ENCODE measurements at places on chromosomes 7 and 10.

DNA sequence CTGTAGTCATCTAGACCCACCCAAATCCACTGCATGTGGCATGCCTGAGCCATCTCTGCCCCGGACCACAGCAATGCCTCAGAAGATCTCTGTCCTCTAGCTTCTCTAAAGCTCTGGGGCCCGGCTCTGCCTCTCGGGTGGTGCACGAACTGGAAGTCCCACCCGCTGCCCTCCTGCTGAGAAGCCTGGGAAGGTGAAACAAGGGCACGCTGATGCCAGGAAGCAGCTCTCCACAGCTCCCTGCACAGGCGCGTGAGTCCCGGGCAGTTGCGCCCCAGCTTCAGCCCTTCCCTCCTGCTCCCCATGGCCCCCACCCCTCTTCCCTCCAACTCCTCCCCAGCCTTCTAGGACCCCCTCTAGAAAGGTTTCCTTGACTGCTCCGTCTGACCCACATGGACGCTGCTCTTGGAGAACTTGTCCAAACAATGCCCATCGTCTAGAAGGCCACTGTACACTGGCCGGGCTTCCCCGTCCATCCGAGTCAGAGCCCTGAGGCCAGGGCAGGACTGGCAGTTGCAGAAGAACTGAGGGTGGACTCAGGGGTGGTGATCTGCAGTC lies 12.8 kb downstream of the KCNH2 start:
- DNase-seq: no peak

- no peak for DNase-seq
Measured at GRCh38 chr7:84629640-84630318, 435.2 kb upstream of the SEMA3A start.

DNA sequence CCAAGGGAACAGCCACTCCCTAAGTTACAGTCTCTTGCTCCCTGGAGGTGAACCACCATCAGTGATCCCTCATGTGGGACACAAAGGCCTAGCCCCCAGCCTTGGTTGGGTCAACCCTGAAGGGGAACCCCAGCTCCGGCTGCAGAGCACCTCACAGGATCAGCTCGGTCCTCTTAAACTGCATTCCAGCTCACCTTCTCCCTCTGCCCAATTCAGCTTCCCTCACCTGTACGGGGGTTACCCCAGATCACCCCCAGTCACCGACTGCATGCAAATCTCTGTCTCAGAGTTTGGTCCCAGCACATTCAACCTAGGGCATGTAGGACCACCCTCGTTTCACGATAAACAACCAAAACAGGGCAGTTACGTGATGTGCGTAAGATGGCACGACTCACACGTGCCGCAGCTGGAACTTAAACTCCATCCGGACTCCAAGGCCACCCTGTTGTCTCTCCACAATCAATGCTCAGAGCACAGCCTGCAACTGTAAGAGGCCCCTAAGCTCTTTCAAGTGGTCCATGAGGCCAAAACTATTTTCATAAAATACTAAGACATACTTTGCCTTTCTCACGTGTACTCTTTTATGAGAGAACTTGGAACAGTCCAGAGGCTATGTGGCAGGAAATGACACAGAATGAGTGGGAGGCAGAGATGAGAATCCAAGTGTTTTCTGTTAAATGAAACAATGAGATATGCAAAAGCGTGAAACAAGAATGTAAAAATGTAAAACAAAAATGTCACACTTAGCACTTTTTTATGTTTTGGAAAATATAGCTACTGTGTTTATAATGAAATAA lies 285.2 kb downstream of the PTPRN2 start:
- DNase-seq: no peak

- DNase-seq: no peak
Measured at GRCh38 chr10:112376396-112376790, 2.5 kb downstream of the ACSL5 start.

DNA sequence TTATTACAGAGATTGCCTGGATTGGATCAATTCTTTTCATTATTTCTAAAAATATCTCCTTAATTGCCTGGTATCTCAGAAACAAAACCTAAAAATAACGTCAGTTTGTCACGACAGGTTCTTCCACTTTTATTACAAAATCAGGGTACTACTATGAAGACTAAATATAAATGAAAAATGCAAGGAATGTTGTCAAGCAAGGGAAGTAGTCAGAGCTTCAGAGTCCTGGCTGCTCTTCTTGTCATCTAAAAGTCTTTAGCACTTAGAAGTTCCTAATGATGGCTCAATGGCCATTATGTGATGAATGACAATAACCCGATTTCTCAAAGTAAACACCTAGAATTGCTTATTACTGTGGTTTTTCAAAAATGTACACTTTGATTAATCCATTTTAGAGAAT lies 192.2 kb downstream of the SEMA3A start:
- no peak for DNase-seq

DNA sequence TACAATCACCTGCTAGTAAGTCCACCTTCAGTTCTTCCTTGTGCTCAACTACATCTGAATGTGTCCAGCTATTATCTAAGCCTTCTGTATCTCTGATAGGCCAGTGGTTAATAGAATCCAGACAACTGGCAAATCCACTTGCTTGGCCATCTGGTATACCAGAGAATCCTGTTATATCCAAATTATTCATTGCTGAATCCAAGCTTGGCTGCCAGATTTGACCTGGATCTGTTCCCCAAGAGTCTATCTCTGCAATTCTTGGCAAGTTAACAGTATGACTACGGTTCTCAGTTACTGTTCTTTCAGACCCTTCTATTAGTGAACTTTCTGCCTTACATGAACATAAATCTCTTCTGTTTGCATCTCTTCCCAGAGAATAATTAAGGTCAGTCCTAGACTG lies 154.6 kb upstream of the TARP start:
- no peak for DNase-seq

DNA sequence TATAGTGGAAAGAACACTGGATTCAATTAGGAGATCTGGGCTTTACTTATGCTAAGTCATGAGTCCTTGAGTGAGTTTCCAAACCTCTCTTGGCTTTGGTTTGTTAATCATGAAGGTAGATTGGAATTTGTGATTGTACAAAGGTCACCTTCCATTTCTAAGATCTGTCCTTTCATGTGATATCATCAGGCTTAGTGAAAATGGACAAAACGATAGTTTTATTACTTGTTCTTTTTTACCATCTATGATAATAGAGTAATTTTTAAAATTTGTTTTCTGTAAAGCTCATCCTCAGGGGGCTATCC lies 309.0 kb downstream of the BICC1 start:
- DNase-seq: no peak

DNA sequence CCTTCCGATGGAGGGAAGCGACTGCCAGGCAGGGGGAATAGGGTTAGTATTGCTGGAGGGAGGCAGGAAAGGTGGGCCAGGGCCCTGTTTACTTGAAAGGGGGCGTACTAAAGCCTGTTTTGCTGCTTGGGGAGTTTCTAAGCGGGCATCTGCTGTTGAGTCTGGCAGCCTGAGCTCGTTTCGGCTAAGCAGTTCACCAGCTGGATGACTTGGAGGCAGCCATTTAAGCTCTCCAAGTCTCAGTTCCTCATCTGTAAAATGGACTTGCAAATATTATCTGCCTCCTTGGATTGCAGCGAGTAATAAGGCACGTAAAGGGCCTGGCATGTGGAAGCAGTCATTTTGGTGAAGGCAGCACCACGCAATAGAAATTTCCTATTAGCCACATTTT lies 44.0 kb downstream of the LDB3 start:
- no peak for DNase-seq

GRCh38 chr7:38584443-38585210 lies 46.5 kb downstream of the AMPH start:
- peak; percentile 49 for DNase-seq

DNA sequence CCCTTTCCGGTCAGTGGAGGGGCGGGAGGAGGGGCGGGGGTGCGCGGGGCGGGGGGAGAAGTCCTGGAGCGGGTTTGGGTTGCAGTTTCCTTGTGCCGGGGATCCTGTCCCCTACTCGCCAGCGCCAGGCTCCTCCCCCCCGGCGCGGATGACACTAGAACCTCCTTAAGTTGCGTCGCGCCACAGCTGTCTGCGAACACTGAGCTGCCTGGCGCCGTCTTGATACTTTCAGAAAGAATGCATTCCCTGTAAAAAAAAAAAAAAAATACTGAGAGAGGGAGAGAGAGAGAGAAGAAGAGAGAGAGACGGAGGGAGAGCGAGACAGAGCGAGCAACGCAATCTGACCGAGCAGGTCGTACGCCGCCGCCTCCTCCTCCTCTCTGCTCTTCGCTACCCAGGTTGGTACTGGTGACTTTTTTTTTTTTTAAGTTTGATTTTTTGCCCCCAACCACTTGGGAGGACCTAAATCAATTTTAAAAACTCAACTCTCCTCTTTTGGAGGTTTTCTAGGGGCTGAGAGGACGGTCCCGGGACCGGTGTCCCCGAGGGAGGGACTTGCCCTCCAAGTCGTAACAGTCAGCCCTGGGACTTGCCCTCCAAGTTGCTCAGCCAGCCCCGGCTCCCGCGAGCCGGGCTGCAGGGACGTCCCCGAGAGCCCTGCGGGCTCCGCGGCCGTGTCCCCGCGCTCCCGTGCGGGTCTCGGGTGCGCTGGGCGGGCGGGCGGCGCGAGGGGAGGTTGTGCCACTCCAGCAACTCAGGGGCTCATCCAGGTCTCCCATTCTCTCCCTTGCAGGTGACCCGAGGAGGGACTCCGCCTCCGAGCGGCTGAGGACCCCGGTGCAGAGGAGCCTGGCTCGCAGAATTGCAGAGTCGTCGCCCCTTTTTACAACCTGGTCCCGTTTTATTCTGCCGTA lies at the start of gene GATA3:
TSS of gene GATA3 (plus strand) at position 195 of the 914 bp plus-strand sequence. CDS start 968 bp downstream, outside the sequence.
- no peak for DNase-seq

GRCh38 chr10:14179251-14179650 lies 151.5 kb downstream of the FRMD4A start:
- DNase-seq: no peak

GRCh38 chr10:21369697-21370096 lies 155.8 kb downstream of the SKIDA1 start:
- no peak for DNase-seq

DNA sequence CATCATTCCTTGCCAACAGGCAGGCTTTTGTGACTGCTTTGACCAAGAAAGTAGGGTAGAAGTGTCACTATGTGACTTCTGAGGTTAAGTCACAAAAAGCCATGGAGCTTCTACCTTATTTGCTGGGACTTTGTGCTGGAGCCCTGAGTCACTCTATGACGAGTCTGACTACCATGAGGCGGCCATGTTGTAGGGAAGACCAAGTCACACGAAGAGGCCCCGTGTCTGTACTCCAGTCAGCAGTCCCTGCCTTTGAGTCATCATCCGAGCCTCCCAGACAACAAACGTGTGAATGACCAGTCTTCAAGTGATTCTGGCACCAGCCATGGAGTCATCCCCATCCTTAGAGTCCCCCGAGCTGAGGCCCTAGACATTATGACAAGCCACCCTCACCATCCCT lies 3.5 kb upstream of the MYL10 start:
- no peak for DNase-seq

GRCh38 chr7:732094-732541 lies 5.0 kb upstream of the PRKAR1B start:
- DNase-seq: no peak

- no peak for DNase-seq
Measured at GRCh38 chr7:20193242-20193777, 23.9 kb downstream of the MACC1 start.

DNA sequence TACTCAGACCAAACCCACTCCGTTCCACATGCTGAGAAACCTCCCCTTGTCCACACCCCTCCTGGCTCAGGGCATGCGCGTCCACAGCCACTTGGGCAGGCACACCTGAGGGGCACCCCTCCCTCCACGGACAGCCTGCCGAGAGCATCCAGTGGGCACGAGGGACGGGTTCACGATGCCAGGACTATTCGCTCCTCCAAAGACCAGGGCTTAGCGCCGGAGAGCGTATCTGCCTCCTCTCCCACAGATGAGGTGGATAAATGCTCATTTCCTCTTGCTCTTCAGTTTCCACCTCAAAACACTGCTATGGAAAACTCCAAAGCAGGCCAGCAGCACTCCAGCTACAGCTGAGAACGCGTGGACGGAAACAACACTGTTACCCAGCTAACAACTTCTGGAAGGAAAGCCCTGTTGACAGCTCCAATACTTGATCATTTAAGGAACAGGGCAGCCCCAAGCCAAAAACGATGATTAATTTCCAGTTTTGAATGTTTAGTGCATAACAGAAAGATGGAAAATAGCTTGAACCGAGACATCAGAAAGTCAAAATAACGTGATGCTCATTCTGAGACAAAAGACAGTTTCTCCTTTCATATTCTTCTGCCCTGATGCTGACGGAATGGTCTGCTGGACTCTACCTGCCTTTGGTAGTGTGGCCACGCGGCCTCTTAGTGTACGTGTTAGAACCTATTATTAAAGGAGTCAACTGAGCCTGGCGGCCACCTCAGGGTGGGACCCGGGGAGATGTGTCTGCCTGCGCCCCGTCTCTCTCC lies 204.7 kb downstream of the DNAJB6 start:
- DNase-seq: no peak

DNA sequence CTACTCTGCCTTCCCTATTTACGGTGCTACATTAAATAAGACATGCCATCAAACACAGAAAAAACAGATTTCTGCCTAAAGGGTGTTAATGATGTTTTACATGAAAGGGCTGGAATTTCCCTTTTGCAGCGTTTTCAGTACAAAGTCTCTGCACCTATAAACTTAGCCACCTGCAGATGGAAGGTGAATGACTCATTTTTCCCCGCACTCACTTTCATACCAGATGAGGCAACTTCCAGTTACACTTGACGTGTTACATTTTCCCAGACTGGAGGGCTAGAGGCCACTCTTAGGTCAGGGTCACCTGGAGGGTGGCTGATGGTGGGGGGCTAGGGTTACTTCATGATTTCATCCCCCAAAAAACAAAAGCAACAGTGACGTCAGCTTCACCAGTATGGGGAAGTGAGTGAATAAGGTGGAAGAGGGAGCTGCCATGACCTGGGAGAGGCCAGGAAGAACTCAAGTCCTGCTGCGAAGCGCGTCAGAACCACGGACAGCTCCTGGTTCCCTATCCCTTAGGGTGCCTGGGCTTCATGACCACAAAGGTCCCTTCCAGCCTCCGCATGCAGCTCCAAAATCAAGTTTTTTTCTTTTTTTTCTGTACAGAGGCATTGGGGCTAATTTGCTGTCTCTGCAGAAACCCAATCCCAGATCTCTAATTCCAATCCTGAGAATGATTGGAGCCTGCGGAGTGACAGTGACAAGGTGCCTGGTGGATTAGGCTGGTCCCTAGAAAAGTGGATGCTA lies 94.0 kb downstream of the ADARB2 start:
- DNase-seq: peak; percentile 29

DNA sequence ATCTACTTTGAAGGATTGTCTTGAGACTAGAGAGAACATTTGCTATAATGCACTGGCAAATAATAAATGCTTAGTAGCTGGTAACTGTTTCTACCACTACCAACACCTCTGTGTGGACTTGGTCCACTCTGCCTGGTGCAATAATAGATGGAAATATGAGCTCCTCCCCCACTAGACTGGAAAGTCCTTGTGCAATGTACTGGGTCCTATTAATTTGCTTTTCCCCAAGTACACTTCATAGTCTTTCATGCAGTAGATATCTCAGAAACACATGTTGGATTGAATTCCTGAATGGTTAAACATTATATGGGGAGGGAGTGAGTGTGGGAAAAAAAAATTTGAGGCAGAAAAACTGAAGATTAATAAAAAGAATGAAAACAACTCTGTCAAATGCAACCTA lies 119.3 kb downstream of the C10orf90 start:
- no peak for DNase-seq

- DNase-seq: no peak
Measured at GRCh38 chr10:17708821-17709220, 43.2 kb upstream of the TMEM236 start.
